T-helper 2 cell treated with Interferon-gamma antibody and Interleukin-4, amounts not matched to agents 100 ng/mL and 5 ng/mL, for 36 hours (primary cell): ENCODE measurements at places on chromosomes 16 and 17. TPM values are rescaled to one million over a fixed set of nuclear protein-coding genes. Genes with fewer than 3 reads are reported as not detected.

Gene PSMD7
- total RNA-seq = 108 and 115 TPM in 2 replicates

Gene EPX
- not detected in 2 replicates for total RNA-seq

Gene SPN
- total RNA-seq = 431 and 444 TPM in 2 replicates

Gene MYO15A
- 0.23 and 0.68 TPM in 2 replicates for total RNA-seq

Gene BCL6B
- 0.36 and 0.39 TPM in 2 replicates for total RNA-seq

Gene CCL8
- not detected in 2 replicates for total RNA-seq

Gene CNEP1R1
- 24.4 and 27.7 TPM in 2 replicates for total RNA-seq

Gene GSDMA
- total RNA-seq = 0.59 and 1.6 TPM in 2 replicates

Gene SPHK1
- total RNA-seq = 1.3 and 1.9 TPM in 2 replicates

Gene RNF166
- total RNA-seq = 120 and 126 TPM in 2 replicates

Gene HAS3
- total RNA-seq = 0.86 and 1.1 TPM in 2 replicates

Gene TMED6
- 1.8 and 2.0 TPM in 2 replicates for total RNA-seq

Gene SLC5A10
- total RNA-seq = not detected in 2 replicates

Gene RND2
- total RNA-seq = 0.25 TPM in 1 of 2 replicates, not detected in the other

Gene KRT28
- total RNA-seq = not detected in 2 replicates

Gene CFAP97D1
- not detected in 2 replicates for total RNA-seq

Gene KCNG4
- total RNA-seq = not detected in 2 replicates

Gene PRSS8
- 0.18 TPM in 1 of 2 replicates, not detected in the other for total RNA-seq

Gene PIRT
- not detected in 2 replicates for total RNA-seq

Gene FADS6
- total RNA-seq = not detected in 2 replicates

Gene CCL7
- not detected in 2 replicates for total RNA-seq

Gene GNAO1
- total RNA-seq = 1.8 and 2.1 TPM in 2 replicates

Gene NPTX1
- total RNA-seq = 28.3 and 29.5 TPM in 2 replicates

Gene SEPTIN12
- not detected in 2 replicates for total RNA-seq

Gene DVL2
- 46.4 and 51.1 TPM in 2 replicates for total RNA-seq

Gene METRN
- 10.3 and 10.8 TPM in 2 replicates for total RNA-seq

Gene CIITA
- 34.4 and 36.0 TPM in 2 replicates for total RNA-seq

Gene SP6
- not detected in 2 replicates for total RNA-seq

Gene HCRT
- total RNA-seq = not detected in 2 replicates

Gene TBC1D28
- total RNA-seq = not detected in 2 replicates

Gene CCL2
- not detected in 2 replicates for total RNA-seq

Gene APOH
- not detected in 2 replicates for total RNA-seq

Gene VTN
- 0.23 and 0.45 TPM in 2 replicates for total RNA-seq

Gene FGF11
- total RNA-seq = 5.6 and 5.8 TPM in 2 replicates

Gene PRAC1
- not detected in 2 replicates for total RNA-seq

Gene SLC5A2
- total RNA-seq = not detected in 2 replicates

Gene HSD17B2
- not detected in 2 replicates for total RNA-seq
